ENCODE measurements at places on chromosomes 12 and 14.

DNA sequence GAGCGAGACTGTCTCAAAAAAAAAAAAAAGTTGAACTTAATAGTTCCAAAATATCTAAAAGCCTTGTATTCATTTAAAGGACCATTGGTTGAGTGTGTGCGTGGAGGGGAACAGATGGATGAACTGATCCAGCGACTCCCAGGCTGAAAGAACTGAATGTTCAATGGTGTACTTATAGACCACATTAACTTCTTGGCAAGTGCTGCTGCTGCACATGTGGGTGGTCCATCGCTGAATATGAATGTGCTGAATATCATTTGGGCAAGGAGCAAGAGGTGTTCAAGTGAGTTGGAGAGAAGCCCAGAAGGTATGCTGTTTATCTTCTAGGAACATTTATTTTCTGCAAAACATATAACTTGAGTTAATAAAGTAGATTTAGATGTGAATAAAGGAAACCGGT, 289.0 kb upstream of the RPL10L start:
- DNase-seq = no peak

DNA sequence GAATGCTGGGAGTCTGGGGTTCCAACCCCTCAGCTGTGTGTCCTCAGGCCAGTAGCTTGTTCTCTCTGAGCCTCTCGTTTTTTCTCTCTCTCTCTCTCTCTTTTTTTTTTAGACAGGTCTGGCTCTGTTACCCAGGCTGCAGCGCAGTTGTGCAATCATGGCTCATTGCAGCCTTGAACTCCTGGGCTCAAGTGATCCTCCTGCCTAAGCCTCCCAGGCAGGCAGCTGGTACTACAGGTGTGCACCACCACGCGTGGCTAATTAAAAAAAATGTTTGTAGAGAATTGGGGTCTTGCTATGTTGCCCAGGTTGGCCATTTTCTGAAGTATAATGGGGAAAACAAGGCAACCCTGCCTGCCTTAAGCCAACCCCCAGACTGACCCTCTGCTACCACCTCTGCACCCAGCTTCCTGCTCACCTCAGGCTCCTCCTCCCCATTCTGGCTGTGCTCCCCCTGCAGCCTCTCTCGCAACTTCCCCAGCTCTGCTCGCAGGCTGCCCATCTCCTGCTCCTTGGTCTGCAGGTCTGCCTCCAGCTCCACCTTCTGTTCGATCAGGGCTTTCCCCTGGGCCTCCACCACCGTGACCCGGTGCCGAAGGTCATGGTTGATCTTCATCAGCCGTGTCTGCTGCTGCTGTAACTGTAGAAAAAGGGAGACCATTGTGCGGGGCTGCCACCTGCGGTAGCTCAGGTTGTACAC, 35.2 kb downstream of the RILPL1 start:
- no peak for DNase-seq

- DNase-seq = no peak
Measured at GRCh38 chr14:95495538-95496025, 20.9 kb downstream of the SYNE3 start.

GRCh38 chr14:52840877-52841276, 49.5 kb upstream of the GNPNAT1 start:
- no peak for DNase-seq

- no peak for DNase-seq
Measured at GRCh38 chr14:49961270-49962222, 68.7 kb downstream of the ARF6 start.

DNA sequence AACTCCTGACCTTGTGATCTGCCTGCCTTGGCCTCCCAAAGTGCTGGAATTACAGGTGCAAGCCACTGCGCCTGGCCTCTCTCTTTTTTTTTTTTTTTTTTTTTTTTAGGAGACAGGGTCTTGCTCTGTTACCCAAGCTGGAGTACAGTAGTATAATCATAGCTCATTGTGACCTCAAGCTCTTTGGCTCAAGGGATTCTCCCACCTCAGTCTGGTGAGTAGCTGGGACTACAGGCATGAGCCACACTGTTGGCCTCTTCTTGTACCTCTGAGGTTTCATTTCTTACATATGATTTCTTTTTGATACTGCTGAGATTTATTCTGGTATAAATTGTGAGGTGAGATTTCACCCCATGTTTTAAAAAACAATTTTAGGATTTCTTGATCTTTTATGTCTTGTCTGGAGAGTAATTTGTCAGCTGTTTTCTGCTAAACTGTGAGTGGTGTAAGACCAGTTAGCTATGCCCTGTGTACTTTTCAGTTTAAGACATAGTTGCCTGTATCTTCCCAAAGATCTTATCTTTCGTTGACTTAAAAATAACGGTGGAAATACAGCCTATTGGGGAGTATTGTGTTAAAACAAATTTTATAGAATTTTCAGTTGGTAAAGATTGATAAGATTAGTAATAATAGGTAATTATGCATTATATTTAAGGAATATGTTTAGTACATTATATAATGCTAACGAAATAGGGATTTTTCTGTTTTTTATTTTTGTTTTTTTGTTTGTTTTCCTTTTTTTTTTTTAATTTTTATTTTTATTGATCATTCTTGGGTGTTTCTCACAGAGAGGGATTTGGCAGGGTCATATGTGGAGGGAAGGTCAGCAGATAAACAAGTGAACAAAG, 31.7 kb downstream of the WDR20 start:
- DNase-seq = no peak

GRCh38 chr14:26138764-26139445, 458.9 kb downstream of the NOVA1 start:
- DNase-seq = no peak

- no peak for DNase-seq
Measured at GRCh38 chr12:130764073-130764472, 48.0 kb upstream of the RIMBP2 start.

DNA sequence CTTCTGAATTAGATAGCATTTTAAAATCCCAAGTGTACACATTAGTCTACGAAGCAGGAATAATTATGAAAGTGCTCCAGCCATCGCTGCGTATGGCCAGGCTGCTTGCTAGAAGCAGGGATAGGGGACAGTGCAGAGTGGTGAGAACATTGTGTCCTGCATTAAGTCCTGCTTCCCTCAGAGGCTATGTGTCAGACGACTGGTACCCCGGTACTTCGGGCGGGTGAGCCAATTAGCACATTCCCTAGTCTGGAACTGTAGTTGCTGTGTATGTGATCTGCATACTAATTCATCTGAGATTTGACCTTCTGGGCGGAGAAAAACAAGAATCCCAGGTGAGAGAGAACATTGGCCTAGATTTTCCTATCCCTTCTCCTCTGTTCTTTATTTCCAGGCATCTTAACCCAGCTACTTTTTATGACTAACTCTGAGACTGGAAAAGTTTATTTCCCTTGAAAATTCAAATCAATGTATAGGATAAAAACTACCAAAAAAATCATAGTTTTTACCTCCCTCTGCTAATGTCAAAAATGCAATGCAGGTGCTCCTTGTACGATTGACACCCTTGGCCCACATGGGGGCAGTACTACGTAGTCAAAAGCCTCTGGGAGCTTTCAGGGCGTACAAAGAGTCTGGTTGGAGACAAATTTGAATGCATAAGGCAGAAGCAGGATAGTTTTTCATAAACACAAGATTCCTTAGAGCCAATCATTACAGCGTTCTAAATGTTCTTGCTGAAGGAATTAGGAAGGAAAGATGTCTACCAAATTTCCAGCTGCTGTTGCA, 764.3 kb downstream of the NOVA1 start:
- no peak for DNase-seq

DNA sequence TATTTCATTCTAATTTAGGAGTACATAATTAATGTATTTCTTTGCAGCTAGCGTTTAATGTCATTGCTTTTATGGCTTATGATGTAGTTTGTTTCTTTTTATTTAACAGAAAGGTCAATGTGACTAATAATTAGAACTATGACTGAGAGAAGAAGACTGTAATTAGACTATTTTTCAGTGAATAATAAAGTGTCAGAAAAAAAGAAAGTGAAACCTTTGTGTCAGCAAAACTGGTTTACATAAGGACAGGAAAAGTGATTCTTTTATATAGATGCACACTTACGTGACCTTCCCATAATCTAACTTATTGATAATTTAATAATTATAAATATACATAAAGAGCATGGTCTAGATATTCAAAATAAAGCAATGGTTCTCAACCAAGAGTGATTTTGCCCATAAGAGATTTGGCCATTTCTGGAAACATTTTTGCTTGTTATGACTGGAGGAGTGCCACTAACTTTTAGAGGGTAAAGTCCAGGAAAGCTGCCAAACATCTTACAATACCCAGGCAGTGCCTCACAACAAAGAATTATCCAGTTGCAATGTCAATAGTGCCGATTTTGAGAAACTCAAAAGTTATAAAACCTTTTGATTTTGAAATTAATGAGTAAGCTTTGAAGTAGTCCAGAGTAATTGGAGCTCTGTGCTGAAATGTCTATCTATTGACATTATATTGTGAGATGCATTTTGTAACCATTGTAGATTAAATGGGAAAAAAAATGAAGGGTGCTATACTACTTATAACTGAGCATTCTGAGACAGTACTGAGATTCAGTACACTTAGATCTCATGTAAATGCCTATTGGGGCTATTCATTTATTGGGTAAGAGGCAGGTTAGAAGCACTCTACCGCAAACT, 227.1 kb downstream of the C12orf50 start:
- no peak for DNase-seq

DNA sequence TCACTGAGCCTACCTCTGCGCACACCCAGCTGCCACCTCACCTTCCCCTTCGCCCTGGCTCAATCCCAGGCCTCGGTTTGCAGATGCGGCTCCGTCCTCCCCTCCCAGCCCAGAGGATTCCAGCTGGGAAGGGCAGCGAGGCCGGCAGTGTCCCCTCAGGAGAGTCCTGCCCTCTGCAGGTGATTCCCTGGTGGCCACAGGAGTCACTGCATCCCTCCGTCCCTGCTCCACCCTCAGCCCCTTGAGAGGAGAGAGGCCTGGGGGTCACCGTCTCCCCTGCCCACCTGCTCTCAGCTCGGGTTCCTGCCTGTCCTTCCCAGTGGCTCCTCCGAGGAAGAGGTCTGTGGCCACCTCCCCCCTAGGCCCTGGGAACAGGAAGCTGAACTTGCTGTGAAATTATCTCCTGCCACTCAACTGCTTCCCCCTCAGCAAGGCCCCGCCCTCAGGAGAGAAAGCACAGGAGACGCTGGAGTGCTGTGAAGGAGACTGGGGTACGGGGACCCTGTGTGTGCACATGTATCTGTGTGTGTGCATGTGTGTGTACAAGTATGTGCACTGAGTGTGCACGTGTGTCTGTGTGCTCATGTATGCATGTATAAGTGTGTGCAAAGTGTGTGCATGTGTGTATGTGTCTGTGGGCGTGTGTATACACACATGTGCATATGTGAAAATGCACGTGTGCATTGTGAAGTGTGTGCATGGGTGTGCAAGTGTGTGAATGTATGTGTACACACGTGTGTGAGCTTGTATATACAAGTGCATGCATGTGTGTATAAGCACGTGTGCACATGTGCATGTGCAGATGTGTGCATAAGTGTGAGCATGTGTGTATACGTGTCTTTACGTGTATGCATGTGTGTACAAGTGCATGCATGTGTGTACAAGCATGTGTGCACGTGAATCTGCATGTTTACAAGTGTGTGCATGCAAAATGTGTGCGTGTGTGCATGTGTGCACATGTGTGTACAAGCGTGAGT, 13.2 kb upstream of the GALNT9 start:
- no peak for DNase-seq

Measured in vagina (tissue), 2 donors.